ENCODE measurements at places on chromosomes 4 and X. TPM values are rescaled to one million over a fixed set of nuclear protein-coding genes. Genes with fewer than 3 reads are reported as not detected.

Gene FAM9C
- total RNA-seq: not detected

Gene CD38
- 2.1 TPM for total RNA-seq

DNA sequence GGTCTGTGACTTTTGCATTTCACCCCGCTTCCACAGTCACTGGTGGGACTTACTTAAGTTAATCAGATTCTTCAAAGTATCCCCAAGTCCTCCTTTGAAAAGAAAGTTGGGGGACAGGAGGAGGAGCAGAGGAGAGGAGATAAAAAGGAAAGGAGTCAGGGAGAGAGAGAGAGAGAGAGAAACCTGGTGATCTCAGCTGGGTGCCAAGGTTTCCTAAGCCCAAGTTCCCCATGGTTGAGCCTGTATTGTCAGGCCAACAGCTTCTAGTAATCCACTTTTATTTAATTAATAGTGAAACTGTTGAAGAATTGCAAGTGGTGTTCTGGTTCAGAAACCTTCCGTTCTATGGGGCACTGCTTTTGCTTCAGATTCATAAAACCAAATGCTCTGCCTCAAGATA, 91.6 kb downstream of the AR start:
- no peak for DNase-seq

DNA sequence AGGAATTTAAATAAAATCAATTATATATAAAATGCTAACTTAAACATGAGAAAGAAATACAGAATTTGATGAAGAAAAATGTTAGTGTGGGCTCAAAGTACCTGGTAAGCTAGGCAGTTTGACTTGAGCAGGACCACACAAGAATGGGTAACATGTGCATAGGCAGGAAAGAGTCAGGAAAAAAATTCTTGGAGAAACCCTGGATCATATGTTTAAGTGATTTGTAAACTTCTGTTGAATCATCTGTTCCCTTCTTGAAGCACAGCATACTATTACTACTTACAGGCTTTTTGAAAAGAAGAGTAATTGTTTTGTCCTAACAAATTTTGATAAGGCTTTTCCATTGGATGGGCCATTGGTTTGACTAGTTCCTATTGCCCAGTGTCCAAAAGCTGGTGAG, 37.5 kb upstream of the FHDC1 start:
- no peak for DNase-seq

DNA sequence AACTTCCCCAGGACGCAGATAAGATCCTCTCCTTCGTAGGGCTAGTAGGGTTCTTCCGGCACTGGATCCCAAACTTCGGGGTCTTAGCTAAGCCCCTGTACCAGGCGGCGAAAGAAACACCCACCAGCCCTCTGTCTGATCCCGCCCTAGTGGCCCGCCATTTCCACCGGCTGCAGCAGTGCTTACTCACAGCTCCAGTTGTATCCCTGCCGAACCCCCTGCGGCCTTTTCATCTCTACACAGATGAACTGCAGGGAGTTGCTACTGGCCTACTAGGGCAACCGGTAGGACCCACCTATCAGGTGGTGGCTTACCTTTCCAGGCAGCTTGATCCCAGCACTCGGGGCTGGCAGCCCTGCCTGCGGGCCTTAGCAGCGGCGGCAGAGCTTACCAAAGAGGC, 961.2 kb downstream of the RPA4 start:
- DNase-seq: no peak

Data from cerebellum (tissue), 4 donors.